ENCODE measurements at places on chromosomes 12 and 14.

GRCh38 chr12:131687346-131688125 is 23.4 kb upstream of the SFSWAP start:
- no peak for DNase-seq

GRCh38 chr12:2319737-2320506 is 267.1 kb downstream of the CACNA1C start:
- DNase-seq: no peak

- DNase-seq: no peak
These were observed 30.1 kb downstream of the SPRING1 start for GRCh38 chr12:116707751-116708150.

DNA sequence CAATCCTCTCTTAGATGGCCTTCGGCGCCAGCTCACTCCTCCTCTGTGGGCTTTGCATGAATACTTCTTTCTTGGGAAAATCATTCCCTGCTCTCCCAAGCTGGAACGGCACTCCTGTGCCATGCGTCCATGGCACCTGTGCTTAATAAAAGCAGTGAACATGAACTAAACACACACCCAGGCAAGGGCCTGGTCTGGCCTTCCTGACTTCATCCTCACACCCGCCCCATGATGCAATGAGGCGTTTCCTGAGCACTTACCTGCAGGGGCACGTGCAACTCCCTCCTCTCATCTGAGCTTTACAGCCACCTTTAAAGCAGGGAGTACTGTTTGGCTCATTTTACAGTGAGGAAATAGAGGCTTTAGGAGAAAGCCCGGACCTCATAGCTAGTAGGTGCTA is 219.8 kb downstream of the SLC41A2 start:
- DNase-seq: no peak

DNA sequence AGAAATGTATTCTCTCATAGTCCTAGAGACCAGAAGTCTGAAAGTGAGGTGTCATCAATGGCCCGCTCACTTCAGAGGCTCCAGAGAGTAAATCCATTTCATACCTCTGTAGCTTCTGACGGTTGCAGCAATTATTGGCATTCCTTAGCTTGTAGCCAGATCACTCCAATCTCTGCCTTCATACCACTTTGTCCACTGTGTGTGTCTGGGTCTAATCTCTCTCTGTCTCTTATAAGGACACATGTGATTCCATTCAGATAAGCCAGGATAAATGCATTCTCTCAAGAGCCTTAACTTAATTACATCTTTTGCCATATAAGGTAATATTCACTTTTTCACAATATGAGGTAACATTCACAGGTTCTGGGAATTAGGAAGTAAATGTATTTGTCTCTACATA is 365.7 kb downstream of the GXYLT1 start:
- no peak for DNase-seq

DNA sequence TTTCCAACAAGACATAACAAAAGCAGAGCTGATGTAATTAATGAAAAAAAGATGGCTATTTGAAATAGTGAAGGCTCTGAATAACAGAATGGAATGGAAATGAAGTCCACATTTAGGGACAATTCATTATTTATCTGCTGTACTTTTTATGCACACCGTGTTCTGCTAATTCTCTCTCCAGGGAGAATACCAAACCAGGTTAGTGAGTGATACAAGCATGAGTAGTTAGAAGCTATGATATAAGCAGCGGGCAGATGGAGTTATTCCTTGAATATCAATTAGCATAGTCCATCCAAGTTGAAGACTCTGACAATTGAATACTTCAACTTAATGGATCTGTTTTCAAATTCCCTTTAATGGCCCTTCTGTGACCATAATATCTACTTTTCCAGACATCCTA is 162.1 kb upstream of the TMTC2 start:
- no peak for DNase-seq

- DNase-seq: no peak
These were observed 192.3 kb upstream of the FSCB start for GRCh38 chr14:44699391-44699790.

DNA sequence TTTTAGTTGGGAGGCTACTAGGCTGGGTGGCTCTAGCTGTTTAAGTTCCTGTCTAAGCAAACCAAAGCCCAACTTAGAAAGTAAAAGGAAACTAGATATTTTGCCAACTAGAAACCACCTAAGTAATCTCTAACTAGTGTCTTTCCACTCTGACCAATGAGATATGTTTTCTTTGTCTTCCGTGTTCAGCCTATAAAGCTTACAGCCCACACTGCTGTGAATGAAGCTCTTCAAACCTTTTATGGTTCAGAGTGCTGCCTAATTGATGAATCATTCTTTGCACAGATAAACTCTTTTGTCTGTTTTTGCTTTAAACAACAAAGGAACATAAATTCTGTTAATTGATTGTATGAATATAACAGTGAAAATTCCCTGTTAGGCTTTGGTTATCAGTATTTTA is 66.1 kb downstream of the FUT8 start:
- no peak for DNase-seq

All from head of caudate nucleus (tissue), 42 donors.